Activated CD4-positive, alpha-beta memory T cell treated with anti-CD3 and anti-CD28 coated beads, Interleukin-2, amount 10 ng/mL, durations not matched to agents 7 days and 5 days (primary cell): ENCODE measurements at places on chromosomes 1 and 21. TPM values are rescaled to one million over a fixed set of nuclear protein-coding genes. Genes with fewer than 3 reads are reported as not detected.

Gene TARDBP
- total RNA-seq, result 159 TPM

Gene REG4
- total RNA-seq, result not detected

DNA sequence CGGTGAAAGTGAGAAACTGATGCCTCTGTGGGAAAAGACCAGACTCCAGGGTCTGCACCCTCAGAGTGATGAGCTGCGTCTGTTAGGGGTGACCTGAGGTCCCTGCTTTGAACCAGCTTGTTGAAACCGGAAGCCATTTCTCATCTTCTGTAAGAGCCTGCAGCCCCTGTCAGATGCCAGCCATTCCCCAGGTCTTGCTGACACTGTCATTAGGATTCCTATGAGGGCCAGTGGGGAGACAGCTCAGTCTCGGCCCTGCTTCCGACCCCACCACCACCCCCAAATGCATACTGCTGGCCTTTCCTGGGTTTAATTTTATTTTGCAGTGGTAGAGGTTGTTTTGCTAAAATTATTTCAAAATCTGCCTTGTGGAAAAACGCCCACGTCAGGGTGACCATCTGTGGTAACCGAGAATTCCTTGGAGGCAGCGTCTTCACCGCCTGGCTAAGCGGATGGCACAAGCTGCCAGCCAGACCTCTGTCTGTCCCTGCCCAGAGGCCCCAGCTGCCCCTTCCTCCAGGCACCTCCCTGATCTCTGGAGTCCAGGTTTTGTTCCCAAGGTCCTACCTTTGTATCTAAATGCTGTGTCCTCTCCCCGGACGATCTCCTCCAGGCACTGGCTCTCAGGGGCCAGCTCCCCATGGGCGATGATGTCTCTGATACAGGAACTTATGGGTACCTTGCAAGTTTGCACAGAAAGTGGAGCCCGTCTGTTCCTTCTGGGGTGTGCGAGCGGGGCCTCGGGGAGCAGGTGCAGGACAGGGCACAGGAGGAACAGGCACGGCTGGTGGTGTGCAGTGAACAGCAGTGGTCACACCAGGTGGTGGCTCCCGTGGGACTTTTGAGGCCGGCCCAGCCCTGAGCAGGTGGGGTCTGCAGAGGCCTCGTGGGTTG, 49.9 kb downstream of the PRKCZ start:
- no peaks in the 10 kb centered on the region for H3K4me1 ChIP-seq
- no peak overlapping the region for H3K27ac ChIP-seq
- no peaks in the 10 kb centered on the region for H3K27me3 ChIP-seq
- peaks cover 3% of the 10 kb centered on the region for H3K36me3 ChIP-seq
- H3K4me3 ChIP-seq, result no peak overlapping the region

DNA sequence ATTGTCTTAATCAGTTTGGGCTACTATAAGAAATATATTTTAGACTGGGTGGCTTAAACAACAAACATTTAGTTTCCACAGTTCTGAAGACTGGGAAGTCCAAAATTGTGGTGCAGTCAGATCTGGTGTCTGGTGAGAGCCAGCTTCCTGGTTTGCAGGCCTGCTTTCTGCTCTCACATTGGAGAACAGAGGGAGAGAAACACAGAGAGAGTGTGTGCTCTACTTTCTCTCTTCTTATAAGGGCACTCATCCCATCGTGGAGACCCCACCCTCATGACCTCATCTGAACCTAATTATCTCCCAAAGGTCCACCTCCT, 4.1 kb downstream of the LEPR start:
- H3K27ac ChIP-seq, result peak overlapping the region; percentile 8
- no peak for DNase-seq
- H3K4me1 ChIP-seq, result peaks cover 27% of the 10 kb centered on the region
- peaks cover 37% of the 10 kb centered on the region for H3K36me3 ChIP-seq
- H3K4me3 ChIP-seq, result no peak overlapping the region
- H3K27me3 ChIP-seq, result no peaks in the 10 kb centered on the region

DNA sequence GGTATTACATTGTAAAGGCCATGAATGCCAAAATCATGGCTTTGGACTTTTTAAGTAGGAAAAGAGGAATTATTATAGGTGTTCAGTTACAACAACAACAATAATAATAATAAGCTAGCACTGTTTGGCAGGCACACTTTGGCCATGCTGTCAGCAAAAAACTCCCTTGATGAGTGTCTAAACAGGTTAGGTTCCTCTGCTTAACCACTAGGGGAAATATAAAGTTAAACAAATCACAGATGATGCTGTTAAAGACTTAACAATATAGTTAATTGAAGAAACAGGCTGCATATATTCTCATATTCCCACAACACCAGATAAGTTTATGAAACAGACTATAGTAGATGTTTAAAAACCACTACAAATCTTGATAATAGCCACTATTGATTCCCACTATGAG, 46.4 kb downstream of the RGS21 start:
- no peak overlapping the region for H3K27ac ChIP-seq
- H3K4me3 ChIP-seq, result no peak overlapping the region
- no peak for DNase-seq
- H3K36me3 ChIP-seq, result no peaks in the 10 kb centered on the region
- no peaks in the 10 kb centered on the region for H3K4me1 ChIP-seq
- no peaks in the 10 kb centered on the region for H3K27me3 ChIP-seq

- no peaks in the 10 kb centered on the region for H3K27me3 ChIP-seq
- H3K36me3 ChIP-seq, result peaks cover 40% of the 10 kb centered on the region
- peaks cover 11% of the 10 kb centered on the region for H3K4me1 ChIP-seq
- H3K4me3 ChIP-seq, result no peak overlapping the region
Measured at GRCh38 chr1:90973897-90974798, 47.7 kb downstream of the ZNF644 start.

DNA sequence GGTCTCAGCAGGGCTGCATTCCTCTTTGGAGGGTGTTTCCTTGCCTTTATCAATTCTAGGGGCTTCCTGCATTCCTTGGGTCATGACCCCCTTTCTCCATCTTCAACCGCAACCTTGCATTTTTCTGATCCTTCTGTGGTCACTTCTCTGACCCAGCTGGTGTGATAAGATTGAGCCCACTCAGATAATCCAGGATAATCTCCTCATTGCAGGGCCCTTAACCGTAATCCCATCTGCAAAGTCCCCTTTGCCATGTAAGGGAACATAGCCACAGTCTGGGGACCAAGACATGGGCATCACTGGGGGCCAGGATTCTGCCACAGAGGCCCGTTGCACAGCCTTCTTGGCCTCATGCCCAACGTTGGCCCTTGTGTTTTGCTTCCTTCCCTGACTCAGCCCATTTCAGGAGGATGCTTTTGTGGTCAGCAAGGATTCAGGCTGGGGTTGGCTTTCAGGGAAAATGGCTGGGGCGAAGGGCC, 35.0 kb upstream of the IL19 start:
- no peaks in the 10 kb centered on the region for H3K27me3 ChIP-seq
- H3K4me1 ChIP-seq, result peaks cover 72% of the 10 kb centered on the region
- DNase-seq, result no peak
- peaks cover 56% of the 10 kb centered on the region for H3K36me3 ChIP-seq
- H3K27ac ChIP-seq, result no peak overlapping the region
- no peak overlapping the region for H3K4me3 ChIP-seq

GRCh38 chr1:47630346-47630745, 192.5 kb downstream of the FOXD2 start:
- H3K4me3 ChIP-seq, result no peak overlapping the region
- no peak overlapping the region for H3K27ac ChIP-seq
- peaks cover 4% of the 10 kb centered on the region for H3K27me3 ChIP-seq
- no peaks in the 10 kb centered on the region for H3K36me3 ChIP-seq
- no peak for DNase-seq
